Putamen (tissue), 1 donor: ENCODE measurements at places on chromosomes 2 and 18.

GRCh38 chr2:177235855-177236437 is 23.4 kb downstream of the HNRNPA3 start:
- DNase-seq: no peak

- no peak for DNase-seq
Measured at GRCh38 chr18:42533616-42534015, 578.6 kb downstream of the PIK3C3 start.

GRCh38 chr18:22303927-22304326 is 113.8 kb downstream of the CTAGE1 start:
- DNase-seq: no peak

- DNase-seq: no peak
Measured at GRCh38 chr2:172894689-172895387, 159.2 kb downstream of the RAPGEF4 start.

DNA sequence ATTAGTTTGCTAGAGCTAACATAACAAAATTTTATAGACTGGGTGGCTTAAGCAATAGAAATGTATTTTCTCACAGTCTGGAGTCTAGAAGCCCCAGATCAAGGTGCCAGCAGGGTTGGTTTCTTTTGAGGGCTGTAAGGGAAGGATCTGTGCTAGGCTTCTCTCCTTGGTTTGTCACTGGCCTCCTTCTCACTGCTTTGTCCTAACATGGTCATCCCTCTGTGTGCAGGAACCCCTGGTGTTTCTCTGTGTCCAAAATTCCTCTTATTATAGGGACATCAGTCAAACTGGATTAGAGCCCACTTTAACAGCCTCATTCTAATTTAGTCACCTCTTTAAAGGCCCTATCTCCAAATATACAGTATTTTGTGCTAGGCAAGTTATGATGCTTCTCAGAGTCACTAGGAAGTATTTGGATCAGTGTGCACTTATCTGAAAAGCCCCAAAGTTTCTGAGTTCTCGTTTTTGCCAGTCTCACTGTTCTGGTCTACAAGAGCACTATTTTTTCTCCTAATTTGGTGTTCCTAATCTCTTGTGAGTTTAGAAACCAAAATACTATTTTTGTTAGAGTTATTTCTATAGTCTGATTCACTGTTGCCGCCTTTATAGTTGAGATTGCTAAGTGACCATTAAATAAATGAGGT is 29.0 kb downstream of the ZC3H6 start:
- no peak for DNase-seq

DNA sequence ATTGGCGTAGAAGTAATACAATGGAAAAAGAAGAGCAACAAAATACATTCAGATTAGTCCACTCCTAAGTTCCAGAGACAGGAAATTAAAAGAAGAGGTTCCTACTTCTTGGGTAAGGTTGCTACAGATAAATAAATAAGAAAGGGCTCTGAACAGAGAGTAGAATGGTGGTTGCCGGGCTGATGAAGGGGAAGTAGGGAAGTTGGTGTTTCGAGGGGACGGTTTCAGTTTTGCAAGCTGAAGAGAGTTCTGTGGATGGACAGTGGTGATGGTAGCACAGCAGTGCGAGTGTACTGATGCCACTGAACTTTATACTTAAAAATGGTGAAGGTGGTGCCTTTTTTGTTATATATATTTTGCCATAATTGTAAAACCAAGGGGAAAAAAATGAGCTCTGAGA is 48.2 kb downstream of the CABYR start:
- DNase-seq: no peak

DNA sequence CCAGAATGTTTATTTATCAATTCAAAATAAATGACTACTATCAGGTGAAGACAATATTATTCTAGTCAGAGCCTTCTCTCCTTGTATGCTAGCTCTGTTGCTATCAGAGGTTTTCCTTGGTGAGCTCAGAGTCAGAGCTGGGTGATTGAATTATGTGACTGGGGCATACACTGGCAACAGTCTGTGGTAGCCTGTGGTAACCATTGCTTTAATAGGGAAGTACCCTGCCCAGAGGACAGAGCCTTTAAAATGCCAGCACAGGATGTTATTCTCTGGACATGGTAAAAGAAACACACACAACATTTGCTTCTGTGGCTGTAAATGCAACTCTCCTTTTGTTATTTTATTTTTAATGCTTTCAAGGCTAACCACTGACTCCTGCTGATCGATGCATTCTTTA is 124.7 kb downstream of the PPP1R1C start:
- no peak for DNase-seq

DNA sequence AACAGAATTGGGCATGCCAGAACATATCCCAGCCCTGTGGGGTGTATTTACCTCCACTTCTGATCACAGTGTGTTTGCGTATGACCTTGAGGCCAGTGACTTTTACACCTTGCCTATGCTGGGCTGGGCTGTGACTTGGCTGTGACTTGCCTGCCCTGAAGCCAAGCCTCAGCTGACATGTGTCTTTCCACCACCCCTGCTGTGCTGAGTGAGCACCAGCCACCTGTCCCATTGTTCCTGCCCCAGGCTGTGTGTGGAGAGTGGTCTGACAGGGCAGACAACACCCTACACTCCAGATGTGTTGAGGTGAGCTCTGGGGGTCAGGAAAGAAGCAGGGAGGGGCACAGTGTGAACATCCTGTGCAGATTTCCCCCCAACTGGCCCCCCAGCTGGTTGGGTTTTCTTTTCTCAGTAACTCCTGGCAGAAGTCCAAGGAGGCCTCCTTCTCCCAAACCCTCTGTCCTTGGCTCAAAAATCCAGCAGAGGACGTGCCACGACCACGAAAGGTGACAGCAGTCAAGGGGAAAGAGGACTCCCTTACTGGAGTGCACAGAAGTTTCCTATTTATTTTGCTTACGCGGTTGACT is 5.1 kb upstream of the STEAP3 start:
- no peak for DNase-seq

DNA sequence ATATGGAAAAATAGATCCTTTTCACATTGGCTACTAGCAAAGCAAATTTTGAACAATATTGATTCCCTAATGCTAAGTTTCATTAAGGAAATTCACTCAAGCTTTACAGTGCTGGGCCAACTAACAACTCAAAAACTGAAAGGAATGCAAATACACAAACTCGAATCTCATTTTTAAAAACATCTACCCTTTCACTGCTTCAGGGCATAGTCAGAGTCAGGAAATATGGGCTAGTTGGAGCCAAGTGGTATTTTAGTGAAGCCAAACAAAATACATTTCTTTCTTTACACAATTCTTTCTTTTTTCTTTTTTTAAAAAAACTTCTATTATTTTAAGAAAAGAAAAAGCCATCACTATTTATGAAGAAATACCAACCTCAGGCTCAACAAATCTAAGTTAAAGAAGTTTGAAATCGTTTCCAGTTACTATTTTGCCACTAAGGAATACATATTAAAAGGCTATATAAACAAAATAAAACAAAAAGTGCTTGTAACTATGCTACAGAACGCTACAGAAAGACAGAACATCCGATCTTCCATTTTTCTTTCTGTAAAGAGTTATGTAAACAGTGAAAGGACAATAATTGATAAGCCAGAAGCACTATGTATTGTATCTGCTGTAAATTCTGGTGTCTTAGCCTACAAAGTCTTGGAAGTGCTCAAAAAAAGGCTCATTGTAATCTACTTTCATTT is 113.6 kb upstream of the STK17B start:
- DNase-seq: no peak

GRCh38 chr2:169034256-169034655 is 3.1 kb upstream of the ABCB11 start:
- no peak for DNase-seq

- DNase-seq: no peak
Measured at GRCh38 chr2:222399038-222399783, 25.1 kb upstream of the SGPP2 start.

DNA sequence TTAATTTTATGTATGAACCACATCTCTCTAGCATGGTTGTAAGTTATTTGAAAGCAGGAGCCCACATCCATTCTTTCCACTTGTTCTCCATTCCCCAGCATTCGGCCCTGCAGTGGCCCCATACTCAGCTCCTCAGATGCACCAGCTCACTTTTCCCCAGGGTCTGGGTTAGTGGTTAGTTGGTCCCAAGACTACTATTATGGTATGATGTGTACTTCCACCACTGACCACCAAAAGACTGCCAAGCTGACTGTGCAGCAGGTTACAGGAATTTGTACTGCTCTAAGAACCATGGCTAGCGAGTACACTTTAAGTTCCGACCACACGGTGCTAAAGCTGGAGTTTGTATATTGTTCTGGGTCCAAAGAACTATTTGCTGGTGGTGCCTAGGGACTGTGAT is 413.6 kb upstream of the TCF4 start:
- DNase-seq: no peak

DNA sequence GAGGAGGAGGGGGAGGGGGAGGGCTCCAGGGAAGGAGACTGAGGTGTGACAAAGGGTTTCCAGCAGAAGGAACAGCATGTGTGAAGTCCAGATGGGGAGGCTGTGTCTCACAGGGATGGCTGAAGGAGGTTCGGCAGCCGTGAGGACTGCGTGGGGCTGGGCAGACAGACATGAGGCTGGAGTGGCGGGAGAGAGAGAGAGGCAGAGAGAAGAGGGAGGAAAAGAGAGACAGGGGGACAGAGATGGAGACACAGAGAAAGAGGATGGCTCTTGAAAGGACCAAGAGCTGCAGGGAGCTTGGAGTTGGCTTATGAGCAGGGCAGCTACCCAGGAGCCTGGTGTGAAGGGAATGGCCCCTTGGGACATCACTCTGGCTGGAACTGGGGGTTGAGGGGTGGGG is 138.9 kb upstream of the ASB18 start:
- DNase-seq: no peak

DNA sequence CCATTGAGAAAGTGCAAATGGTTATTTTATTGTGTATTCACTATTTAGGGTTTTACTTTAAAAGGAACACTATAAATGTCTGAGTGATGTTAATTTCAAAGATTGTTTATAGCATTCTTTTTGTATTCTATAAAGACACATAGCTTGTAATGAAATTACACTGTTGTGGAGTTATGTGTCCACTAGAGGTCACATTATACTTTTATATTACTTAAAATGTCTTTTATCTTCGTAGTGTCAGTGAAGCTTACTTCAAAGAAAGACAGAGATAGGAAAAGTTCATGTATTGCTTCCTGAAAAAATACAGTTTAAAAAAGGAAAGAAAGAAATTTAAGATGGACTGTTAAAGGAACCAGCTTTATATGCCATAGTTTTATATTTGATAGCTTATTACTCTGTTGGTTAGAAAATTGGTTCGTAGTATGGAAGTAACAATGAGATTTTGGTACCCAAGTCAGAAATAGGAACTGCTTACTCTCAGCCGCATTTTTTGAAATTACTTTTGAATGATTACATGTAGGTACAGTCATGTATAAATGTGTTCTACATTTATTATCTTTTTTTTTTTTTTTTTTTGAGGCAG is 20.5 kb downstream of the APLF start:
- no peak for DNase-seq

DNA sequence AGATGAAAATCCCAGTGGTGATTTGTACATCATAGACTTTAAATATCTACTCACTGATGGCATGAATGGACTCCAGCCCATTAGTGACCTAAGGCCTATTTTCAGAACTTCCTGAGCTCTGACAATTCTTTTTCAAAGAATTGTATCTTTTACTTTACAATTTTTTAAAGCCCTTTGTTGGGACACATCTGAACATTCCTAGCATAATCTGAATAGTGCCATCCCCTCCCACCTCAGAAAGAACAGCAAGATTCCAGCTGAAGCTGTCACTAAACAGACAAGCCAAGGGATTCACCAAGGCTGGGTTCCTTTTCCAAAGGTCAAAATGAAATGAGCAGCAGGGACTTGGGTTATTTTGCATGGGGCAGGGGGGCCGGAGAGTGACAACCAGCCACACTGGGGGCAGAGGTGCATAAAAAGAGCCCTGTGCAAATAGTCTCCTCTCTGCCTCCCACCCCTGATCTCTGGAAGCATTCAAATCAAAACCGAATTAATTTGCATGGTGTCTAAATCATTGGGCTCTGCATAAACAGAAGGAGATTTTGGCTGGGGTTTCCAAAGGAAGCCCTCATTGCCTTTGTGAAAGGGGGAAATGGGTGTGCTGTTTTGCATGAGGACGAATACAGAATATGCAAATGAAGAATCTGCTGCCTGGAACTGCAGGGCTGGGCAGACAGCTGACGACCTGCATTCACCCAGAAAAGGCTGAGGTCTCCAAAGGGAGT is 17.2 kb downstream of the EPHA4 start:
- no peak for DNase-seq

DNA sequence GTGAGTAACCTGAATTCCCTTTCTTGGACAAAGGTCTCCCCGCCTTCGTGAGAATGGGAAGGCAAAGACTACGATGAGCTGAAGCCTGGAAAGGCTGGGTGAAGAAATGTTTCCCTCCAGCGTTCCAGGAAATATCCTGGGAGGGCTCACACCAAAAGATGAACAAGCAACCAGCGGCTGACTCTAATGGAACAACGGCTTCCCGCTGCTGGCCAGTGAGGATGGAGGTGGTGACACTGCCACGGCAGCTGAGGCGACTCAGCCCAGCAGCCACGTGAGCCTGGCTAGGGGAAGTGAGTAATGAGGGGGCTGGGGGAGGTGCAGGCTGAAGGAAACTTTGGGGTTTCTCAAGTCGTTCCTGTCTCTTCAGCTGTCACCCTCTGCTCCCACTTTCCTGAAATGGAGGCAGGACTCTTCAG is 105.0 kb upstream of the SMAD7 start:
- DNase-seq: no peak
